HFFc6 (cell line): ENCODE measurements at places on chromosomes 3 and 15.

DNA sequence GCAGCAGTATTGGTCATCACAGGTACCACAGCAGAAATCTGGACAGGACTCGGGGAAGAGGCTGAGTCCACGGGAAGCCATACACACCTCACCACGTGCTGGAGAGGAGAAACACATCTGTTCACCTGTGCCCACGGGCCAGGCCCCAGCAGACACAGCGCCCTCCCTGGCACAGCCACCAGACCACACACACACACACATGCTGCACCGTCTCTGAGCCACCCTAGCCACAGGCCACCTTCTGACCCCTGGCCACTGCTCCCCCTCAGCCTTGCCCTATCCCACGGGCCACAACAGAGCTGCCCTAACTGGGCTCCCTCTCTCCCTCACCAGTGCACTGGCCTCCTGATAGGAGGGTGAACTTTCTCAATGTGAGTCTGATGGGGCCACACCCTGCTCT, 2.8 kb downstream of the SHISA5 start:
- peaks cover 1% of the 10 kb centered on the region; the same call in 1 of the 2 replicates for H3K27me3 ChIP-seq
- DNase-seq: no peak
- no peak overlapping the region for H3K27ac ChIP-seq
- no peak overlapping the region for H3K4me3 ChIP-seq

- H3K36me3 ChIP-seq: no peaks in the 10 kb centered on the region
- H3K27me3 ChIP-seq: peaks cover 13% of the 10 kb centered on the region
- H3K4me3 ChIP-seq: no peak overlapping the region
- H3K27ac ChIP-seq: no peak overlapping the region
Measured at GRCh38 chr3:192467230-192468140, 259.9 kb downstream of the FGF12 start.

DNA sequence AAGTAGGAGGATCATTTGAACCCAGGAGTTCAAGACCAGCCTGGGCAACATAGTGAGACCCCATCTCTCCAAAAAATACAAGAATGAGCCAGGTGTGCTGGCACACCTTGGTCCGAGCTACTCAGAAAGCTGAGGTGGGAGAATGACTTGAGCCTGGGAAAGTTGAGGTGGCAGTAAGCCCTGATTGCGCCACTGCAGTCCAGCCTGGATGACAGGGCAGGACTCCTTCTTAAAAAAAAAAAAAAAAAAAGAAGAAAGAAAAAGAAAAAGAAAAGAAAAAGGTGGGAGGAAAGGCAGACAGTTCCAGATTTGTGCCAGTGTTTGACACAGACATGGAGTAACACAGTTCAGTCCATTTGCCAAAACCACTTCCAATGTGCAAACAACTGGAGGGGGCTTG, 75.7 kb downstream of the ATP10A start:
- H3K27ac ChIP-seq: peak overlapping the region; percentile 85
- H3K27me3 ChIP-seq: no peaks in the 10 kb centered on the region
- peaks cover 16% of the 10 kb centered on the region for H3K36me3 ChIP-seq
- DNase-seq: peak; percentile 25

DNA sequence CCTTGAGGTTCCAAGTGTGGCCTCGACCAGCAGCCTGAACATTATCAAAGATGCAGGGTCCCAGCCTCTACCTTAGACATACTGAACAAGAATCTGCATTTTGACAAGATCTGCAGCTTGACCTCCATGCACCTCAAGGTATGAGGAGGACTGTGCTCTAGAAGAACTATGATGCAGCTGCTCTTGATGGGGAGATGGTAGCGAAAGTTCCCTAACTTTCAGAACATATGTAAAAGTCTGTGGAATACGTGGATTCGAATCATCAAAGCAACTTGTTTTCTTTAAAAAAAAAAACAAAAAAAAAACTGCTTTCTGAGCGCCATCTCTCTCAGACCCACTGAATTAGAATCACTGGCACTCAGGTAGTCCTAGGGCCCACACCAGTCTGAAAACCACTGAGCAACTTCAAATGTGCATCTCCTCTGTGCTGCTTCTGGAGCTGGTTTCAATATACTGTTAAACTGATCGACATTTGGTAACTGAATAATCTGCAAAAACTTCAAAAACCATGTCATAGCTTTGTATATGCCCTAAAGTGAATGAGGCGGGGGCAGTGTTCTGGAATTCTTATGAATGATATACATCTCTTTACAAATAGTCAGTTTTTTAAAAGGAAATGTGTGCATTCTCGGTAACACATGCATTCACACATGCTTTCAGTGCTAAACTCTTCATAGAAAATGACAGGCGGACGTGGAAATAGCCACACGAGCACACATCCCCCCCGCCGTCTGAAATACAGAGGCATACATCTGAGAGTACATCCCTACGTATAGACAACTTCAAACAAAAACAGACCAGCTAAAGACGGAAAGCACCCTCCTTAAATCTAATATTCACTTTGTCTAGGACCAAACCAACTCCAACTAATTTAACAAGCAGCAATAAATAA, 128.8 kb downstream of the FOXP1 start:
- H3K4me1 ChIP-seq: peaks cover 41% of the 10 kb centered on the region
- H3K36me3 ChIP-seq: no peaks in the 10 kb centered on the region
- H3K27ac ChIP-seq: no peak overlapping the region
- no peaks in the 10 kb centered on the region for H3K27me3 ChIP-seq

DNA sequence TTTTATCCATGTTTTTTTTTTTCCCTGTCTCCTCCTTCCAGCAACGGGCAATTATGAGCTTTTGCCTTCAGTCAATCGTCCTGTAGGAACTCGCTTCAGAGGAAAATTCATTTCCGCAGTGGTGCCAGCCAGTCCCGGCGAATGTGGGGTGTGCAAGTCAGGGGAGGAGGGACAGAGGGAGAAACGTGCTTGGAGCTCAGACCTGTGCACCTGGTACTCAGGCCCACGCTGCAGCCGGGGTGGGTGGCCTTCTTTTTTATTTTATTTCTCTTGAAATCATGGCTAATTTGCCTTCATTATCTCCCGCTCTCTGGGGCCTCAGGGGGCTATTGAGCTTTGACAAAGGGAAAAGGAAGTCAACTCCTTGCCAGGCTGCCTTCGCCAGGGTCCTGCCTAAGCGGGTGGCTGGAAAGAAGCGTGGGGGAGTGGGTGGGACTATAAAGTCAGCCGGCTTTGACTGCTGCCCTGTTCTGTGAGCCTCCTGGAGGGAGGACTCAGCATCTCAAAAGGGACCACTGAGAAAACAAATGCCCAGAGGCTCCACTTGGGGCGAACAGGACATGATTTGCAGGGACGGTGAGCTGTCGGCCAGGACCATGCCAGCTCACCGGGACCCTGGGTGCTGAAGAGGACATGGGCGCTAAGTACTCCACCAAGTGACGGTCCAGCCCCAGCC, 5.5 kb downstream of the GRIP2 start:
- H3K27me3 ChIP-seq: peaks cover 15% of the 10 kb centered on the region
- DNase-seq: no peak
- H3K4me1 ChIP-seq: peaks cover 6% of the 10 kb centered on the region; the same call in 1 of the 2 replicates
- H3K36me3 ChIP-seq: no peaks in the 10 kb centered on the region
- H3K4me3 ChIP-seq: no peak overlapping the region

- H3K36me3 ChIP-seq: no peaks in the 10 kb centered on the region
- no peak overlapping the region for H3K27ac ChIP-seq
- no peak for DNase-seq
Measured at GRCh38 chr3:98223907-98224672, 40.0 kb upstream of the OR5H6 start.

- peak; percentile 100 for DNase-seq
- H3K27me3 ChIP-seq: no peaks in the 10 kb centered on the region; the same call in 1 of the 2 replicates
- peak overlapping the region; percentile 80 for H3K4me3 ChIP-seq
- H3K27ac ChIP-seq: peak overlapping the region; percentile 99
- H3K4me1 ChIP-seq: peaks cover 87% of the 10 kb centered on the region
Measured at GRCh38 chr3:16060358-16060852, 114.1 kb upstream of the GALNT15 start.

GRCh38 chr3:179563271-179563783, 601 bp downstream of the ACTL6A start:
- H3K36me3 ChIP-seq: no peaks in the 10 kb centered on the region
- H3K27ac ChIP-seq: peak overlapping the region; percentile 87
- H3K27me3 ChIP-seq: no peaks in the 10 kb centered on the region
- H3K4me1 ChIP-seq: peaks cover 27% of the 10 kb centered on the region
- peak; percentile 85 for DNase-seq
- peak overlapping the region; percentile 96 for H3K4me3 ChIP-seq

DNA sequence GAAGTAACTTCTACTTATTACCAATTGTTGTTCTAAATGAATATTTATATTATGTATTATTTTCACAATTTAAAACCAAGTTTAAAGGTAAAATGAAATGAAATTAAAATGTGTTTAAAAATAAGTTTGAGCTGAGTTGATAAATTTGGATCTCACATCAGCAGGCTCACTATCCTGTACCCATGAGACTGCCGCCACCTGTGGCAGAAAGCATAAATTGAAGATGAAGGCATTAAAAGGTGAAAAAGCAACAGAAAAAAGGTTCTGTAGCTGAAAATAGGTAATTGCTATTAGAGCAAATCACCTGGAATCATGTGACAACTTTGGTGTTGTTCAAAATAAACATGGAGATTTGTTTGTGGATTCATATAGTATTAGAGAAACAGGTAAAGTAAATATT, 133.0 kb upstream of the CADM2 start:
- H3K36me3 ChIP-seq: no peaks in the 10 kb centered on the region
- H3K27me3 ChIP-seq: no peaks in the 10 kb centered on the region

DNA sequence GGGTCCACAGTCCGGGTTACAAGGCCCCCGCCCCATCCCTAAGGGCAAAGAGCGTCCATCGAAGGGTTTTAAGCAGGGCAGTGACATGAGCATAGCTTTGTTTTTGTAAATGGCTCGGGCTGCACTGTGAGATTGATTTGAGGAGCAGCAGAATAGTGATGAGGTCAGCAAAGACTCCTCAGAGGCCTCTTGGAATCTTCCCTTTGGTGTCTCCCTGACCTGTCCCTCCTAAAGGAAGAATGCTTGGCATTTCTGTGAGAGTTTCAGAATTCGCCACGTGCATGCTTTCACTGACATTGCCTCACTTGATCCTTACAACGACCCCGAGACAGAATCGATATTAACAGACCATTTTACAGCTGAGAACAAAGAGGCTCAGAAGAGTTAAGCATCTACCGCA, 20.3 kb downstream of the LAMP3 start:
- H3K27ac ChIP-seq: no peak overlapping the region
- H3K4me3 ChIP-seq: peak overlapping the region; percentile 46; the same call in 1 of the 2 replicates
- no peaks in the 10 kb centered on the region for H3K36me3 ChIP-seq
- H3K27me3 ChIP-seq: peaks cover 21% of the 10 kb centered on the region; the same call in 1 of the 2 replicates
- H3K4me1 ChIP-seq: peaks cover 19% of the 10 kb centered on the region; the same call in 1 of the 2 replicates

DNA sequence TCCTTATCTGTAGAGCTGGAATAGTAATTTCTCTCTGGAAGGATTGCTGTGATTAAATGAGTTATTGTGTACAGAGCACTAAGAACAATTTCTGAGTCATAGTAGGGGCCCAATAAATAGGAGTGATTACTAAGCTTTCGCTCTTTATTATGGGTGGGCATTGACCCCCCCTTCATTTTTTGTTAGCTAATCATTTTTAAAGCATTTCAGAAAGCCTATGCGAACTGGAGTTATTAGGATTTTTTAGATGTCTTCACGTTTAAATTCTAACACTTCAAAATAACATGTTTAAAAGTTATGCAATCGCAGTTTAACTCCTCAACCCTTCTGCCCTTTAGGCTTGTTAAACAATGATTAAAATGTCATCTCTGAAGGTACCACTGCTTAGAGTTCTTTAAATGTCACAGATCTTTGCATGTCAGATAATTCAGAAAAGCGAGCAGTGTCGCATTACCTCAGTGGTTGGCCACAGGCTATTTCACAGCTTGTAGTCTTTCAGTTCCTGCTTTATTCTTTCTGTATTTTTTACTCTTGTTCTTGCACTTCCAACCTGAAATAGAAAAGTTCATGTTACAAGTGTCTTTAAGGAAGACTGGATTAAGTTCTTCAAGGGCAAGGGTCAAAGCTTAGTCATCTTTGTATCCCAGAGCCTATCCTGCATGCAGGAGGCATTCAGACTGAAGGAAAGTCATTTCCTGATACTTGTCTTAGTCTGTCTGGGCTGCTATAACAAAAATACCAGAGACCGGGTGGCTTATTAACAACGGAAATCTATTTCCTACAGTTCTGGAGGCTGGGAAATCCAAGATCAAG, 102.9 kb downstream of the FNDC3B start:
- H3K36me3 ChIP-seq: peaks cover 38% of the 10 kb centered on the region
- H3K4me1 ChIP-seq: peaks cover 81% of the 10 kb centered on the region
- H3K4me3 ChIP-seq: peak overlapping the region; percentile 65
- peak; percentile 82 for DNase-seq
- peak overlapping the region; percentile 93 for H3K27ac ChIP-seq

- H3K4me1 ChIP-seq: peaks cover 18% of the 10 kb centered on the region
- H3K4me3 ChIP-seq: no peak overlapping the region; the same call in 1 of the 2 replicates
- no peak overlapping the region for H3K27ac ChIP-seq
Measured at GRCh38 chr3:133928136-133928893, 32.6 kb upstream of the RAB6B start.

GRCh38 chr3:69997631-69998307, 1.8 kb upstream of the SAMMSON start:
- H3K36me3 ChIP-seq: no peaks in the 10 kb centered on the region
- no peak for DNase-seq
- H3K27me3 ChIP-seq: peaks cover 3% of the 10 kb centered on the region
- no peak overlapping the region for H3K27ac ChIP-seq

DNA sequence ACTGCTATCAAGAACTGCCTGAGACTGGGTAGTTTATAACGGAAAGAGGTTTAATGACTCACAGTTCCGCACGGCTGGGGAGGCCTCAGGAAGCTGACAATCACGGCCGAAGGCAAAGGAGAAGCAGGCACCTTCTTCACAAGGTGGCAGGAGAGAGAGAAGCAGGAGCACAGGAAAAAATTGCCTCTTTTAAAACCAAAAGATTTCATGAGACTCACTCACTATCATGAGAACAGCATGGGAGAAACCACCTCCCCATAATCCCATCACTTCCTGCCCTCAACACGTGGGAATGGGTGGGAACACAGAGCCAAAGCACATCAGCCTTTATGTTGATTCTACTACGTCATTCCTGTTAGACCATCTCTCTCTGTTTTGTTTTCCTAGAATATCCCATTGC, 650.9 kb upstream of the SEMA6D start:
- H3K4me3 ChIP-seq: no peak overlapping the region
- no peaks in the 10 kb centered on the region for H3K4me1 ChIP-seq
- H3K27ac ChIP-seq: no peak overlapping the region
- no peaks in the 10 kb centered on the region for H3K27me3 ChIP-seq

DNA sequence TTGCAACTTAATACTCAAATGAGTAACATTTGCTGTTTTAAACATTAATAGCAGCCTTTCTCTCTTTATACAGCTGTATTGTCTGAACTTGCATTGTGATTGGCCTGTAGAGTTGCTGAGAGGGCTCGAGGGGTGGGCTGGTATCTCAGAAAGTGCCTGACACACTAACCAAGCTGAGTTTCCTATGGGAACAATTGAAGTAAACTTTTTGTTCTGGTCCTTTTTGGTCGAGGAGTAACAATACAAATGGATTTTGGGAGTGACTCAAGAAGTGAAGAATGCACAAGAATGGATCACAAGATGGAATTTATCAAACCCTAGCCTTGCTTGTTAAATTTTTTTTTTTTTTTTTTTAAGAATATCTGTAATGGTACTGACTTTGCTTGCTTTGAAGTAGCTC, 40.3 kb downstream of the CTNNB1 start:
- peaks cover 67% of the 10 kb centered on the region for H3K36me3 ChIP-seq
- no peak overlapping the region for H3K27ac ChIP-seq
- H3K4me1 ChIP-seq: peaks cover 11% of the 10 kb centered on the region
- H3K27me3 ChIP-seq: peaks cover 4% of the 10 kb centered on the region; the same call in 1 of the 2 replicates

GRCh38 chr3:20683910-20684309, 497.9 kb upstream of the SGO1 start:
- peak overlapping the region; percentile 11; the same call in 1 of the 2 replicates for H3K4me3 ChIP-seq
- peaks cover 8% of the 10 kb centered on the region; the same call in 1 of the 2 replicates for H3K36me3 ChIP-seq
- peaks cover 46% of the 10 kb centered on the region for H3K4me1 ChIP-seq
- no peaks in the 10 kb centered on the region for H3K27me3 ChIP-seq
- H3K27ac ChIP-seq: peak overlapping the region; percentile 84
